ENCODE measurements at places on chromosomes 12 and 14.

DNA sequence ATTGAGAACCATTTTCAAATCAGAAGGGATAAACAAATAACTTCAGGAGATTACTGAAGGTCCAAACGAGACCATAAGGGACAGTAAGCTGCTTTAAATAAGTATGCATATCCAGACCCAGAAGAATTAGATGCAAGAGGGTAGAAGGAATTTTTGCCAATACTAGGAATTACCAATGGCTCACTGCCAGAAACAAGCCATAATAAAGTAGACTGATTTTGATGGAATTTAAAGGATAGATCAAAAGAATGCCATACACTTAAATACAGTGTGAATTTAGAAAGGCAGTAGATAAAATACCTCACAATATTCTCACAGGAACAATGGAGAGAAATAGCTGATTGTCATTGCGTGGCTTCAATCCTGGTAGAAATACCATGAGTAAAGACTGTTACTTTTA lies 5.3 kb downstream of the ANKS1B start:
- no peak for DNase-seq

DNA sequence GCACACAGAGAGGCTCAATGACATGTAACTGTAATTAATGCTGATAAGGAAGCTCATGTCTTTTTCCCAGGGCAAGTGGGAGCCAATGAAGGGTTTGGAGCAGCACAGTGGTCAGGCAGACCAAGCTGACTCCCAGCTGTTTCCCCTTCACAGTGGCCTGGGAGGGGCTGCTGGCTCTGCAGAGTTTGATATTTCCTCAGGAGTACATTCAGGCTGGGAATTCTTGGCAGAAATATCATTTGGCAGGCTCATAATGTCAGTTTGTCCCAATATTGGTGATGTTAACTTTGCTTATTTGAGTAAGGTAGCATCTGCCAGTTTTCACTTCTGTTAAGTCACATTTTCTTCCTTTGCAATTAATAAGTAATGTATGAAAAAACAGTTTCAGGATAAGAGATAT lies 247.0 kb downstream of the EMP1 start:
- peak; percentile 75 for DNase-seq

GRCh38 chr12:95224202-95225170 lies 6.9 kb downstream of the VEZT start:
- DNase-seq = no peak

GRCh38 chr12:123106640-123107359 lies 44.1 kb downstream of the PITPNM2 start:
- no peak for DNase-seq

- peak; percentile 80 for DNase-seq
Observed at GRCh38 chr12:13941258-13942249, 39.8 kb downstream of the GRIN2B start.

- DNase-seq = no peak
Observed at GRCh38 chr14:105890474-105891220, 364.3 kb downstream of the TMEM121 start.

GRCh38 chr12:10197879-10198278 lies 14.8 kb upstream of the GABARAPL1 start:
- no peak for DNase-seq

- DNase-seq = no peak
Observed at GRCh38 chr12:65895759-65896656, 71.7 kb downstream of the HMGA2 start.

GRCh38 chr14:50874757-50875156 lies 2.9 kb downstream of the ABHD12B start:
- peak; percentile 22 for DNase-seq

GRCh38 chr12:41552588-41552987 lies 364.5 kb downstream of the PDZRN4 start:
- DNase-seq = no peak

- no peak for DNase-seq
Observed at GRCh38 chr14:101293605-101294004, 267.7 kb upstream of the DIO3 start.

DNA sequence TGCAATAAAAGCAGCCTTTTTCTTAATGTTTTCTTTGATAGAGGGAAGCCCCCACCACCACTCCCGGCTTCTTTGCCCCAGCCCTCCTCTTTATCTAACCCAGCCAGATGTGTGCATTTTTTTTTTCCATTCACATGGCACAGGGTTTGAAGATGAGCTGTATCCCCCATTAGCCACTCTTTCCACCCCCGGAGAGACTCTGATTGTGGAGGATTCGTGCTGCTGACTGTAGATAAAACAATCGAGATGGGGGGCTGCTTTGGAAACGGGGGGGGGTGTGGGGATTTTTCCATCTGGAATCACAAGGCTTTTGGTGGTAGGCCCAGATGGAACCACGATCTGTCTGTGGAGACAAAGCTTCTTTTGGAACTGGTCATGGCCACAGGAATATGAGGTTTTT lies 46.2 kb upstream of the VASH1 start:
- no peak for DNase-seq

Measured in LNCaP clone FGC (cell line).